Mesothelial cell of epicardium (in vitro differentiated cells): ENCODE measurements at places on chromosomes 13 and 19. TPM values are rescaled to one million over a fixed set of nuclear protein-coding genes. Genes with fewer than 3 reads are reported as not detected.
A peak's percentile ranks its signal among the peaks of the same experiment; 100 is the strongest.

- no peak for DNase-seq
These were observed 2.3 kb downstream of the EEF2 start for GRCh38 chr19:3982701-3983541.

- no peak for DNase-seq
These were observed 622 bp upstream of the FDX2 start for GRCh38 chr19:10316229-10317044.

DNA sequence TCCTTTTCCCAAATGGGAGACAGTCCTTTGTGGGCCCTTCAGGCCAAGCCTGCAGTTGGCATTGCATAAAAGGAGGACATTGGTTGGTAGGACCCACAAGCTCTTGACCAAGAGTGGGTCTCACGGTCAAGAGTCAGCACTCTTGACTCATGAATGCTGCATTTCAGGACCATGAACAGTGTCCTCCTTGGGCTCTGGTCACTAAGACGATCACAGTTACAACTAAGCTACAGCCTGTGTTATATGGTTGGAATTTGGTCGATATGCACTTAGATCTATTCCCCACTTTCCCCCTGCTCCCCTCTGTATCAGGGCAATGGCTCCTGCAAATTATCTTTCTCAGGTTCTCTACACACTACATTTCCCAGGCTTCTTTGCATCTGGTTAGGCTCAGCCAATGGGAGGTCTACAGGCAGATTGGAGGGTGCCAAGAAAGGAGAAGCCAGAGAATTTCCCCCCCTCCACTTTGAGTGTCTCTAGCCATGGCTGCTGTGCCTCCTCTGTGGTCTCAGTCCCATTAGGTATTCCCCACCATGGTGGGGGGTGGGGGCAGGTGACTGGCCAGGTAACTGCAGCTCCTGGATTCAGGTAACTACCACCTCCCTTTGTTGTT lies 3.1 kb upstream of the OLFM2 start:
- DNase-seq, result no peak

DNA sequence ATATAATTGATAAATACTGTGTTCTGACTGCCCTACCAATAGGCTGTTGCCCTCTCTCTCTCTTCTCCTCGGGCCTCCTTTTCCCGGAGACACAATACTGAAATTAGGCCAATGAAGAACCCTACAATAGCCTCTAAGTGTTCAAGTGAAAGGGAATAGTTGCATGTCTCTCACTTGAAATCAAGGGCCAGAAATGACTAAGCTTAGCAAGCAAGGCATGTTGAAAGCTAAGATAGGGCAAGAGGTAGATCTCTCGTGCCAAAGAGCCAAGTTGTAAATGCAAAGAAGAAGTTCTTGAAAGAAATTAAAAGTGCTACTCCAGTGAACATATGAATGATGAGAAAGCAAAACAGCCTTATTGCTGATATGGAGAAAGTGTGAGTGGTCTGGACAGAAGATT lies 13.3 kb downstream of the KATNAL1 start:
- no peak for DNase-seq

- DNase-seq, result no peak
These were observed 252.5 kb downstream of the OXGR1 start for GRCh38 chr13:96741779-96742178.

DNA sequence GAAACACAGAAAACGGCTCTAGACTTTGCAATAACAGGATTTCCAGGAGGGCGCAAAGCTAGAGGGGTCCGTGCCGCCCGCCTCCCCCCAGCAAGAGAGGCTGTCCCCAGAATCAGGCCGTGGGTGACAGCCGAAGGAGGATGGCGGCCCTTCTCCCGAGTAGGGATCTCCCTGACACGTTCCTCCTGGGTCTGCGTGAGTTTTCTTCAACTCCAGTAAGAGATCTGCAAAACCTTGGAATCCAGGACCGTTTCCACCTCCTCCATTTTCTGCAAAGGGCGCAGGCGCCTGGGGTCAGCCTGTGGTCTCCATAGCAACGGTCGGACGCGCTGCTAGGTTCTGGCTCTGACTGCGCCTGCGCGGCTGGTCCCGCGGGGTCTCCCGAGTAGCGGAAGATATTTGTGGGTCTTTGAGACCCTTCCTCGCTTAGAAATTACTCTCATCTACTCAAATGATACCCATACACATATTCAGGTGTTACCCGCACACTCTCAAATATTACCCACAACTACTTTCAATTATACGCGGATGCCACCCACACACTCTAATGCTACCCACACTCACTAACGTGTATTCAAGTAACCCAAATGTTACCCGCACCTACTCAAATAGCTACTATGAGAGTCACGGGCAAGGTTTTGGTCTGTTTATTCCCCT lies 2.1 kb downstream of the PNMA8C start:
- DNase-seq, result peak; percentile 78

DNA sequence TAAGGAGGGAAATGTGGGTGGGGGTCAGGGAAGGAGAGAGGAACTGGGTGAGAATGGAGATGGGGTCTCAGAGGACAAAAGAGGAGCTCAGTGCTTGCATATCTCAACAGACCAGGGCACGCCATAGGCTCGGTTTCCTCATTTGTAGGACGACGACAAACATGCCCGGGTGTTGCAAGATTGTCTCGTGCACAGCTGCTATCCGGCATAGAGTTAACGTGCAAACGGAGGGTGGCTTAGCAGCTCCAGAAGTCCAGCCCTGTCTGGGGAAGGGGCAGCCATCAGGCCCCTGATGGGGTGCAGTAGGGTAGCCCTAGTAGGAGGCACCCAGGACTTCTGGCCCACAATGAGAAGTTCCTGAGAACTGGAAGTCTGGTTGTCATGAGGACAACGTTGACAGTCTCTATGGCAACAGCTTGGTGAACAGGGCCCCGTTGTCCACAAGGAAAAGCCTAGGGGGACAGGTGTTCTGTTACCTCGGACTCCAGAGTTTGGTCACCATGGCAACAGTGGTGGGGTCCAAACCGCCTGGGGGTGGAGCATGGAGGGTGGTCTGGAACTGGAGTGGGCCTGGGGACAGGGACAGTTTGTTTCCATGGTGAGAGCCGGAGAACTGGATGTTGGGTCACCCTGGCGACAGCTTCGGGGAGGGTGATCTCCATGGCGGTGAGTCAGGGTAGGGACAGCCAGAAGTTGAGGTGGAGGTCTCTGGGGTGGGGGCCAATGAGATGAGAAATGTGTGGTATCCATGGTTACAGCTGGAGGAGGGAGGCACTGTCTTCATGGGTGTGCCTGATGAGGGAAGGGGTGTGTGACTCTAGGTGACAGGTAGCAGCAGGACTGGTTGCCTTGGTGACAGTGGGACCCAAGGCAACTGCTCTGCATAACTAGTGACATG lies 16.8 kb downstream of the TM6SF2 start:
- DNase-seq, result no peak

GRCh38 chr19:49342291-49342721 lies 7.1 kb downstream of the CD37 start:
- no peak for DNase-seq

DNA sequence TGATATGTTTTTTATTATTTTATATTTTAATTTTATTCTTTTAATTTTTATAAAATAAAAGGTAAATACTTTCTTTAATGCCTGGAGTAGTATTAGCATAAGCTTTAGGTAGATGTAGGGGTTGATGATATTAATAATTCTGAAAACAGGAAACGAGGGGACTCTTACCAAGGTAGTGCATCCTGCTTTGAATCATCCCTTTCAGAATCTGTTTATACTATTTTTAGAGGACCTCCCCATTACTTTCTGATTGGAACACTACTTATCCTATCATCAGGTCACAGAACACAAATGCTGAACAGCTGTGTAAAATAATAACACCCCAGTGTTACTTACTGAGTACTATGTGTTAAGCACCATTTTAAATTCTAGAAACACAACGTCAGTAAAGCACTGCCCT lies 27.3 kb downstream of the COG6 start:
- no peak for DNase-seq

- no peak for DNase-seq
These were observed 27.9 kb downstream of the FLT1 start for GRCh38 chr13:28467034-28467433.

ZNF562 gene
- 26.1 to 30.2 TPM (median 27.0 TPM) in 3 replicates for total RNA-seq

PRTN3 gene
- 0.23 TPM in 1 of 3 replicates, not detected in the others for total RNA-seq

PLVAP gene
- 0.93 to 1.1 TPM (median 0.94 TPM) in 3 replicates for total RNA-seq

DCT gene
- 0.04 to 0.27 TPM (median 0.18 TPM) in 3 replicates for total RNA-seq
